ENCODE measurements at places on chromosomes 7 and 10. TPM values are rescaled to one million over a fixed set of nuclear protein-coding genes. Genes with fewer than 3 reads are reported as not detected.
A peak's percentile ranks its signal among the peaks of the same experiment; 100 is the strongest.

DNA sequence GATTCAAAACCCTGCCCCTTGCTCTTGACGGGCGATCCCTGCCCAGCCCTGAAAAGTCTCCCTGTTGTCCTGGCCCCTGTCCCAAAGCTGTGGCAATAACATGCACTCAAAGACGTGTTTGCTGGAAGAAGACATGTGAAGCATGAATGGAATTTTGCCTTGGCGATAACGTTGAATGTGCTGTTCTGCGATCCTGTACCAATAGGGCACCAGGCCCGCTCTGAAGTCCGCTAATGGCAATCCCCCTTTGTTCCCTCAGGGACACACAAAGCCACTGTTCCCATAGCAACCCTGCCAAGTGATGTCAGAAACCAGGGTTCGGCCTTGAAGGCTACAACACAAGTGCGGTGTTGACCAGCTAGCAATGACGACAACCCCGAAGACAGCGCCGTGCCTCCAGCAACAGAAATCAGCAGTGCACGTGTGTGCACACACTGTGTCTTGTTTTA, 284.6 kb downstream of the KLF6 start:
- DNase-seq, result no peak

DNA sequence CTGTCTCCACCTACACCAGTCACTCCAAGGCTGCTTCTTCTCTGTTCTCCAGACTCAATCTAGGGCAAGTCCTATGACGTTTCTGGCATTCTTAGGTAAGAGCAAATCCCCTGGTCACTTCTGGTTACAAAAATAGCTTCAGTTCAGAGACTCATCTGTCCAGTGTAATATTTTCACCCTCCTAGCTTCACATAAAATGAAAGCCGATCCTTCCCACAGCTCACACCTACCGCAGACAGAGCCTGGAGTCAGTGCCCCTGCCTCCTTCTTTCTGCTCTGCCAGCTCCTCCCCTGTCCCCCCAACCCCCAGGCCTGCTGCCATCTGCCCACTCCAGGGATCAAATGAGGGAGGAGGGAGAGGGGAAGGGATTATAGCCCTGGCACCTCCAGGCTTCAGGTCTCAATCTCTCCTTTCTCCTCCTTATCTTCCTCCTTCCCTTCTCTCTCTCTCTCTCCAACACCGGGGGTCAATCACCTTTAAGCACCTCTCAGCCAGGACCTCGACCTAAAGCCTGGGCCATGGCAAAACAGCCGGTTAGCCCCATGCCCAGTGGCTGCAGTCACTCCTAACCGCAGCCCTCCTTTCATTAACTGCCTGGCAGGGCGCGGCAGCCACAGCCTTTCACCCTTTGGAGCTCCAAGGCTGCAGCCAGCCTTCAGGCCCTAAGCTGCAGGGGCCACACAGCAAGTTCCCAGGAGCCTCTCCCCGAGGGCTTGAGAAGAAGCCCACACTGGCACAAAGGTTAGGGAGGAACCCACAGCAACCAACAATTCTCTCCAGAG, 292.6 kb upstream of the MGMT start:
- no peak for DNase-seq

DNA sequence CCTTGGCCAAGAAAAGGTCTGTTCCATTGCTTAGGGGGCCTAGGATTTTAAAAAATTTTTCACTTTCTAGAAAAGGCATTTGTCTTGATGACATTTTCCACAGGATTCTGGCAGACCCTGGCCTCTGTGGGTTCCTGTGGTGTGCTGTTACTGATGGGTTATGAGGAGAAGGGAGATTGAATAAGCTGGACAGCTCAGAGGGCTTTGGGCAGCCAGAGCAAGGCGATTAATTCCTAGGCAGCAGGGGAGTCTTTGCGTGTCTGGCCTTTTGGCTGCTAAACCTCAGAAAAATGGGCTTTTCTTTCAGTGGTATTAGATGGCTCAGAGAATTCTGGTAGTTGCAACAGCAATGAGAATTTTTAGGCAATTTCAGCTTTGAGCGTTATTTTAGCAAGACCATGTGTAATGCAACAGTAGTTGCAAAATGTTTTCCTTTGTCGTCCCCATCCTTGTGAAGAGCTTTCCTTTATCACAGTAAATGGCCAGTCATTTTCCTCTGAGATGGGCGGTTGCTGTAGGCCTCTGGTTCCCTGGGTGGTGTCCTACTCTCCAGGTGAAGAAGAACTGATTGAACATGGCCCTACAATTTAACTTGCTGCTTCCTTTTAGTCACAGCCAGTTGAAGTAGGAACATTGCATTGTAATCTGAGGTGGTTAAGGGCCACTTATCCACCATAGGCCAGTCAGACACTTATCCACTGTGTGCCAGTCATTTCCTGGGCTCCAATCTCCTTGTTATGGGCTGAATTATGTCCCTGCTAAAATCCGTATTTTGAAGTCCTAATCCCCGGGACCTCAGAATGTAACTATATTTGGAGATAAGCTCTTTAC, 43.2 kb downstream of the SH2D4B start:
- DNase-seq, result no peak

- no peak for DNase-seq
These were observed 115.5 kb downstream of the PHTF2 start for GRCh38 chr7:77913977-77914607.

The GJD4 gene
- total RNA-seq, result not detected

DNA sequence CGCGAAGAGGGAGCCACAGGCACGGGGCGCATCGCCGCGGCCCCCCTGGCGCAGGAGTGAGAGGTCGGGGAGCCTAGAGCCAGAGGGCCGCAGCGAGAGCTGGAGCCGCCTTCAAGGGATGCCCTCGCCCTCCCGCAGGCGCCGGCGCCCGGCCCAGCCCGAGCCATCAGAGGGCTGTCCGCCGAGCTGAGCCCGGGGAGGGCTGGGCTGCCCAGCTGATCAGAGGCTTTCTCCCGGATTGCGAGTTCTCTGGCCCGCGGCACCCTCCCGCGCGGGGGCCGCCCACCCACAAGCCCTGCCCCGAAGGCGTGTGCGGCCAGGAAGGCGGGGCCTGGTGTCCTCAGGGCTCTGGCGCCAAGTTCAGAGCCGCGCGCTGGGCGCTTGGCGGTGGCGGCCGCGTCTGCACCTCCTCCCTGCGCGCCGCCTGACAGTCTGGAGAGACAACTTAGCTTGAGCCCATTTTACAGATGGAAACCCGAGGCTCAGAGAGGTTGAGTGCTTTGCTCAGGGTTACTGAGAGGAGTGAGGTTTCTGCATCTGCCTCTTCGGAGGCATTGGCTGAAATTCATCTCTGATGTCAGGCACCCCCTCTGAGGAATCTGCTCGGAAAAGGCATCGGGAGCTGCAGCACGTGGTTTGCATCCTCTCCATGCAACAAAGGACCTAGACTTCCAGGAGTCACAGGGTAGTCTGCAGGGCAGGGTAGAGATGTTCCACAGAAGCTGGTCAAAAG, 3.8 kb upstream of the ANTXRL start:
- DNase-seq, result peak; percentile 72

DNA sequence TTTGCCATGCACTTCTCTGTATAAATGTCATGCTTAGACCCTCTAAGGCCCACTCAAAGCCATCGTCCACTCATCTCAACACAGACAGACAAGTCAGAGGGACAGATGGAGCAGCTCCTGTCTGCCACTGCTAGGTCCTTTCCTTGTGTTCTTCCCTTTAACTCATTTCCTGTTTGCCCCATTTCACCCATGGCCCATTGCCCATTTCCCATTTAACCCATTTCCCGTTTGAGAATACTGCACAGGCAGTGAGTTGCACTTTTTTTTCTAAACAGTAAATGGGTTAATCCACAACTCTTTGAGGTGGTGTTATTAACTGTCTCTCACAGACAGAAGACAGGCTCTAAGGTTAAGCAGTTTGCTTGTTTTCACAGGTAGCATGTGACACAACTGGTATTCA, 179.3 kb downstream of the NPSR1 start:
- DNase-seq, result no peak

The CCZ1 gene
- 106 TPM for total RNA-seq

The PCDH15 gene
- not detected for total RNA-seq

- DNase-seq, result no peak
These were observed 1.0 kb downstream of the UBTD1 start for GRCh38 chr10:97499561-97500296.

The FEZF1 gene
- not detected for total RNA-seq

The DUSP5 gene
- 24.8 TPM for total RNA-seq

The FAM20C gene
- total RNA-seq, result 0.47 TPM

The ZNF25 gene
- 5.0 TPM for total RNA-seq

The TMEM184A gene
- total RNA-seq, result not detected
